CD4-positive, alpha-beta T cell treated with Interleukin-1 beta for 1 hour (primary cell): ENCODE measurements at places on chromosomes 7 and 10.

DNA sequence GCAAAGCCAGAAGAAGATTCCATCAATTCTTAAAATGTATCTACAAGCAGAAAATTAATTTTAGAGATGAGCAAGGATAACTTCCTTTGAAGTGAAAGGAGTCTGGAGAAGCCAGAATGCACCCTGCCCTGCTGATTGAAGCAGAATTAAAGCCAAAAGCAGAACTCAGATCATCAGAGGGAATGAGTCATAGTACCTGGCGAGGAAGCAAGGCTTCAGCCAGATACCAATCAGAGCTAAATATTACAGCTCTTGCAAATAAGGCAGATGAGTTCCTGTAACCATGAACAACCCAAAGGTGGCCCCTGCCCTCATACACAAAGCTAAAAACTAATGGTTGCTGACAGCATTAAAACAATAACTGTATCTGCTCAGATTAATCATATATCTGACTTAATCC lies 10.4 kb downstream of the HTR7 start:
- DNase-seq, result no peak

GRCh38 chr7:85805656-85806055 lies 618.8 kb upstream of the SEMA3D start:
- no peak for DNase-seq

- DNase-seq, result no peak
Measured at GRCh38 chr7:104972500-104972899, 41.5 kb upstream of the KMT2E start.

DNA sequence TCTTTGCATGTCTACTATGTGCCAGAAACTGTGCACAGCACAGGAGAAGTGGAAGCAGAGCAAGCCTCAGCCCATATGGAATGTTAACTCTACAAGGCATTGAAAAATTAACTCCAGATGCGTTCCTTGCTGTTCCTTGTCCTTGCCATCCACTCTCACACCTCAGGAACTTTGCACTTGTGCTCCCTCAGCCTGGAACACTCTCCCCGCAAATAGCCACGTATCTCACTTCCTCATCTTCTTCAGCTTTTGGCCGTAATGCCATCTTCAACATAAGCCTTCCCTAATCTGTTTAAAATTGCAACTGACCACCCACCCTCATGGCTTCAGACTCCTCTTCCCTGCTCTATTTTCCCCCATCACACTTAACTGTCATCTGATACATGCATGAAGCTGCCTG lies 83.2 kb upstream of the CAPZA2 start:
- no peak for DNase-seq

- no peak for DNase-seq
Measured at GRCh38 chr7:96648784-96649183, 60.9 kb downstream of the SEM1 start.

GRCh38 chr10:94630017-94630688 lies 53.4 kb upstream of the CYP2C18 start:
- peak; percentile 5 for DNase-seq

DNA sequence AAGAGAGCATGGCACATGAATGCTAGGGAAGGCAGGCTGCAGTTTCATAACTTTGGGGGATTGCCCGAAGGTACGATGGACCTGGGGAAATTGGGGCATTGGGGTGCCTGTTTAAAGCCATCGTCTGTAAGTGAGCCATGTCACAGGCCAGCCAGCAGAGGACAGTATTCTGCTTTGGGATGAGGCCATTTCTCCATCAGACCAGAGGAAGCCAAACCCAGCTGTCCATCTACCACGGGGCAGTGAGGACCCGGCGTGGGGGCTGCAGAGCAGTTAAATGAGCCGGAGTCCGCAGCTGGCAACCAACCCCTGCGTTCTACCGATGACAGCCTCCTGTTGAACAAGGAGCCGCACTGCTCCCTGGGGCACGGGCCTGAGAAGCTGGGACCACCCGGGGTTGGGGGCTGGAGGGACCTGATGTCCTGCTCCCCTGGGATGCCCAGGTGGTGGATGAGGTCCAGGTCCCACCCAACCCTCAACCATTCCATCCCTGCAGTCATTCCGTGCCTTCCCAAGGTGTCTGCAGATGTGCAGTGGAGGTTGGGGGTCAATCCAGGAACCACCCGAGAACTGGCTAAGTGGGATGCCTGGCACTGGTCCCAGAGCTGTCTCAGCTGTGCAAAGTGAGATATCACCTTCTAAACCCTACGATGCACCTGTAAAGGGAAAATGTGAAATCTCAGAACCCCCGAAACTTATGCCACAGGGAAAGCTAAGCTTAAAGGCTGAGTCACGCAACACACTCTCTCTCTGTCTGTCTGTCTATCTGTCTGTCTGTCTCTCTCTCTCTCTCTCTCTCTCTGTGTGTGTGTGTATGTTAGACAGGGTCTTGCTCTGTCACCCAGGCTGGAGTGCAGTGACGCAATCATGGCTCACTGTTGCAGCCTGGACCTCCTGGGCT lies 12.1 kb upstream of the RHBDD2 start:
- DNase-seq, result peak; percentile 62

DNA sequence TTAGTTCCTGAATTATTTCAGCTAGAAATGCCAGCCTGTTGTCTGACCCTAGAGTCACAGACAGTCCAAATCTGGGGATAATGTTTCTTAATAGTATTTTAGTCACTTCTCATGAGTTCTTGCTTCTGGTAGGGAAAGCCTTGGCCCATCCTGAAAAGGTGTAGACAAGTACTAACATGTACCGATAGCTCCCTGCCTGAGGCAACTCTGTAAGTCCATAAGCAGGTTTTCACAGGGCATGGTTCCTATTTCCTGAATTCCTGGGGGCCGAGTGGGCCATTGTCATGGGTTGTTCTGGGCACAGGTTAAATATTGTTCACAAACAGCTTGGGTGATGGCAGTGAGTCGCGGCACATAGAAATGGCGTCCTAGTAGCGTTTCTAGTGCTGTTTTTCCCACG lies 3.1 kb upstream of the ZNF117 start:
- no peak for DNase-seq

DNA sequence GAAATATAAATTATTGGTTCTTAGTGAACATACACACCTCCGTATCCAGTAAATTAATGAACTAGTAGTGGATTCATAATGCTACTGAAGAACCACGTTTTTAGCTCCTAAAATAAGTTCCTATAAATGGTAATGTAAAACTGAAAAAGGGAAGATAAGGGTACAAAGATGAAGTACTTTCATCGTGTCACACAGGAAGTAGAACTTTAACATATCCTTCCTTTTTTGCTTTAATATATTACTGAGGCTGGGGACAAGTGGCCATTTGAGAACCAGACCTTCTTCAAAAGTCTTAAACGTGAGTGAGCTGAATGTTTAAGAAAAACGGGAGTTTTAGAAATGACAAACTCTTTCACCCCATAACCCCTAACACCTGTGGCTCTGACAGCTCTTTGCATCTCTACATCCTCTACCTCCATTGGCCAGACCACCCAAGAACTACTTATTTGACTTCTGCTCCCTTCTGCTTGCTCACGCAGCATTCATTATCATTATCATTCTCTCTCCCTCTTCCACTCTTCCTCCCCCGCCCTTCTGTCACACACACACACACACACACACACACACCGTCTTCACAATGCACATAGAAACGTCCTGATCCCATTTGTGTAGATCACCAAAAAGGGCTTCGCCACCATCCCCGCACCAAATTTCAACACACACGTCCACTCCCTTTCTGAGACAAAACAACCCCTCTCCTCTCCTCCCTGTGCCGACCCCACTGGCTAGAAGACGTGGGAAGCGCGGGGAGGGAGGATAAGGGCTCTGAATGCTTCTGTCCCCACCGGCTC lies 677 bp downstream of the SKAP2 start:
- peak; percentile 12 for DNase-seq

DNA sequence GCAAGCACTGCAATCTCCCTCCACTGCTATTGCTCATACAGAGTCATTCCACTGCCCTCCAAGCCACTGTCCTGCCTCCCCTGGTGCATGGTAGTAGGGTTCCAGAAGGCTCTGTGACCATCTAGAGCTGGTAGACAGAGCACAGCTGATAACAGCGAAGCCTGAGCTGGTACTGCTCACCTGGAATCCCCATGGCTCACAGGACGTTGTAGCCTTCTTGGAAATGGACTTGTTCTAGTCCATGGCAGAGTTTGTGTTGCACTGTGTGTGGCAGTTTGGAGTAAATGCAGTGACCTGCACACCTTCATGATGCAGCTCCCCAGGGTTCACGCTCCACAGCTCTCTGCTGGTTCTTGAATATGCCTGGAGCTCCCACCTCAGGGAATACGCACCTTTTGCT lies 67.0 kb downstream of the ITGA8 start:
- no peak for DNase-seq

- no peak for DNase-seq
Measured at GRCh38 chr10:48246501-48246900, 28.0 kb downstream of the FRMPD2 start.

- no peak for DNase-seq
Measured at GRCh38 chr10:8894148-8894547, 839.7 kb downstream of the GATA3 start.
